ENCODE measurements at places on chromosomes 12 and 14.

DNA sequence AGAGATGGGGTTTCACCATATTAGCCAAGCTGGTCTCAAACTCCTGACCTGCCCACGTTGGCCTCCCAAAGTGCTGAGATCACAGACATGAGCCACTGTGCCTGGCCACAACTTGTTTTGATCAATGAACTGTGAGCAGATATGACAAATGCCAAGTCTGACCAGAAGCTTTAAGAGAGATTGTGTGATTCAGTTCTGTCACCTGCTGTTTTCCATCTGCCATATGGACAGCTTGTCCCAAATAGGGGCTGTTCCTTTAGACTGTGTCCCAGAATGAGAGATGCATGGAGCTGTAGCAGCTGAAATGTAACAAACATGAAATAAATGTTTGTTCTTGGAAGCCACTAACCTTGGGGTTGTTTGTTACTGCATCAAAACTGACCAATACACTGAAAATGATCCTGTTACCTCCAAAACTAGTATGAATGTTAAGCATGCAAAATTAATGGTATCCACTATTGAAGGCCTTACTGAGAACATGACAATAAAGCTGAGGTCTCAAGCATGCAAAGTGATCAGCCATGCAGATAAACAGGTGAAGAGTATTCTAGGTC is 65.9 kb upstream of the MED13L start:
- no peak for DNase-seq

DNA sequence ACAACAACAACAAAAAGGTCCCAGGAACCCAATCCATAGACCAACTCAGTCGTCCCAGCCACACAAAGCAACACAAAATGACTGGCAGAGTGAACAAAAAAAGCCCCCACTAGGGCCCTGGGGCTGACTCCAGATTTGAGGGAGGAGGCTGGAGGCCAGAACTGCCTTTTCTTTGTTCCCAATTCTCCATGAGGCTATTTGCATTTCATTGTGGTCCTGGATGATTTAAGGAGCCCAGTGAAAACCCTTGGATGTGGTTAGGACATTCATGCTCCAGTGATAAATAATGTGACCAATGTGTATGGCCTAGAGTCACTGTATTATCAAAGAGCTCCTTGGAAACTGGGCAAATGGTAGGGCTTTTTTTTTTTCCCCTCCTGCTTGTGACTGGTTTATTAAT is 192.9 kb downstream of the NUAK1 start:
- no peak for DNase-seq

DNA sequence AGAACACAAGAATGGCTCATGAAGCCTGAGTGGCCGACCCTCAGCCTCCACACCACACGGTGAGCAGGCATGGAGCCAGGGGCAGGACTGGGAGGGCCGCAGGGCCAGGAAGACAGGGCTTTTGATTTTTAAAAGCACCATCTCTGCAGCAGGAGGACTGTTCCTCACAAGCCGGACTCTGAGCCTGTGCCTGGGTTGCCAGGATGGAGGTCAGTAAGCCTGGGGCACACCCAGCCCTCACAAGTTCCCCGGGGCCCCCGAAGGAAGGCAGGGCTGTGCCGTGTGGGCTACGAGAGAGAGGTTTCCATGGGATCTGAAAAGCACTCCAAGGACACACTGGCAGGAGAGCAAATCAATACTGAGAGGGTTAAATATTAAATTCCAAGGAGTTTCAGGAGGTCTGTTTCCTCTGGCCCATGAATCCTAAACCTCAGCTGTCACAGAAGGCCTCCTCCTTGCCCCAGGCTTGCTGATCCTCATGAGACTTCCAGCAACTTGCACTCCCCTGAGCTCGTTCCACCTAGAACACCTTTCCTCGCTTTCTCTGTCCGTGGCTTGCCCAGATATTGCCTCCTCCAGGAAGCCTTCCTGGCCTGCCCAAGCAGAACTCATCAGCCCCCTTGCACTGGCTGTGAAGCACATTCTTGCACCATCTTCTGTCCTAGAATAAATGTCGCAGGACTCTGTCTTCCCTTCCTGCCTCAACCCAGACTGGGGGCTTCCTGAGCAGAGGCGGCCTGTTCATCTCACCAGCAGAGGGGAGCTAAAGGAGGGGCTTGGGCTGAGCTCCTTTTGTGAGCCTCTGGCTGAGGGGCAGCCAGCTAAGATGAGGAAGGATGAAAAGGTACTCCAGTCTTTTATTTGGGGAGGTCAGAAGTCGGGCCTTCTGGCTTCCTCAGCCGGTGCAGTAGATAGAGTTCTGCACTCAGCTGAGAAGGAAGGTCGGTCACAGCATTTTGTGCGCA is 64.6 kb downstream of the CCDC88C start:
- no peak for DNase-seq

DNA sequence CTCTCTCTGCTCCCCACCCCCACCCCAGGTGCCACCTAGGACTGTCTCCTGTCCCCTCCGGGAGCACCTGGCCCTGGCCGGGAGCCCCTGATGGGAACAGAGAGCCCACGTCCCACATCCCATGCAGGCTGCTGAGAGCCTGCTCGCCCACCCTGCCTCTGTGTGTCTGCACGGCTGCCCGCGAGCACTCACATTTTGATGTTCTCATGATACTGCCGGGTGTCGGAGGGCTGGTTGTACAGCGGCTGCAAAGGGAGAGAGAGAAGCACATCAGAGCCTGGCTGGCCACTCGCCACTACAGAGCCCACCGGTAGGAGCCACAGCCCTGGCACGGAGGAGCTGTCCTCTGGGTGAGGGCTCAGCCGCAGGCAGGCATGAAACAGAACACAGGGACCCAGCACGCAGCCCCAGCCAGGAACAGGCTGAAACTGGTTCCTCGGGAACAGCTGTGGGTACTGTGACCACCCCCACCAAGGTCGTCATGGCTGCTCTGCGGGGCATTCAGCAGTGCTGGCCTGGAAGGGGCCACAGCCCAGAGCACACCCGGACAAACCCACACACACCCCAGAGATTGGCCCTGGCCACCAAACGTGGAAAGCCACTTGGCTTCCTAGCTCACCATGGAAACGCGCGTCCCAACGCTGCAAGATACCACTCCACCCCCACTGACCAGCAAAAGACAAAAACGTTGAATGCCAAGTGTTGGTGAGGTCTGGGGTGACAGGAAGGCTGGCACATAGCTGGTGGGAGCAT is 117.6 kb downstream of the NCOR2 start:
- DNase-seq = no peak

GRCh38 chr12:115823635-115824034 is 453.9 kb downstream of the MED13L start:
- no peak for DNase-seq

DNA sequence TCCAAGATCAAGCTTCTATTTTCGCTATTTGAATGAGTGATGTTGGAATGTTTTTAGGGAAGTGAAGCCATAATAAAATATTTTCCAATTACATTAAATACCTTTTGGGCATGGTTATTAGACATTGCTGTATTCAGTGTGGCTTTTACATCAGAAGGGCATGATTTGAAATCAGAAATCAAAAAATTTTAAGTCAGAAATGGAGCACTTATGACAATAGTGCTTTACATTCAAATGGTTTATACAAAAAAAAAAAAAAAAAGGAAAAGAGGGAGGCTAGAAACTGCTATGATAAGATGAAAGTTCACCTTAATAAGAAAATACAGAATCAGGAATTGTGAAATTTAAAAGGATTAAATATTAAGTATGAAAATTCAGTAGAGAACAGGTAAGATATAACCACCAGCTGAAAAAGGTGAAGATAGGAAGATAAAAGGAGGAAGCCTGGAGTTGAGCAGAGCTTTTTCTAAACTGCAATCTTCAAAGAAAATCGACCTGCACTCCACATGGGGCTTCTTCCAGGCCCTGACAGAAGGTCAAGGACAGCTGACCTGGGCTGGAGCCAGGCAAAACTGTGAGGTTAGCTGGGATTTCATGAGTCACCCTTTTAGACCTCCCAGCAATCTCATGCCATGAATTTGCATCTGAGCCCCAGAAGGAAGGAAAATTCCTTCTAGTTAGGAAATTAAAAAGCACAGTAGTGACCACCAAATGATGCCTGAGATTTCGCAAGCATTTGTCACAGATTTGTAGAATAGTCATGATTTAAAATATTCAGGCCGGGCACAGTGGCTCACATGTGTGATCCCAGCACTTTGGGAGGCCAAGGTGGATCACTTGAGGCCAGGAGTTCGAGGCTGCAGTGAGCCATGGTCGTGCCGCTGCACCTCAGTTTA is 23.4 kb upstream of the BMP4 start:
- no peak for DNase-seq

GRCh38 chr14:52248057-52248456 is 19.4 kb upstream of the PTGDR start:
- DNase-seq = no peak

DNA sequence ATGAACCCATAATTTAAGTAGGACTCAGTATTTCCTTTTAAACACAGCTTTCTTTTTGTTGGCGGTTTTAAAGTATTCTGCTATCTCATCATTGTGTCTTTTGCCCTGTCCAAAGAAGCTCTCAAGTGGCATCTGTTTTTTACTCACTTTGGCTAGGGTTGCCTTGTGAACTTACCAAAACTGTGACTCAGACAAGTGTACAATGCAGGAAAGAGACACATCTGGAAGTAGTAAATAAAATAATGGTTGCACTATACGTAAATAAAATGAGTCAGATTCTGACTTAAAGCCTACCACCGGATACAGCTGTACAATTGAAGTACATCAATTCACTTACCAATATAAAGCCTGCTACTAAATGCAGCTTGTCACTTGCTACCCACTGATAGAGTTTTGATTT is 619.2 kb upstream of the LRFN5 start:
- DNase-seq = no peak

- DNase-seq = no peak
These were observed 87.9 kb downstream of the ATP23 start for GRCh38 chr12:58029260-58029659.

- DNase-seq = no peak
These were observed 16.0 kb downstream of the NKX2-1 start for GRCh38 chr14:36503771-36504741.

- no peak for DNase-seq
These were observed 106.7 kb upstream of the PPM1H start for GRCh38 chr12:63041601-63042000.

- DNase-seq = no peak
These were observed 183.3 kb downstream of the CCDC59 start for GRCh38 chr12:82174936-82175335.

- DNase-seq = peak; percentile 16
These were observed 6.9 kb downstream of the TBC1D15 start for GRCh38 chr12:71846322-71846940.

All from CD4-positive, alpha-beta T cell treated with Interleukin-17A for 4 hours (primary cell).